CD8-positive, alpha-beta memory T cell (primary cell): ENCODE measurements at places on chromosomes 12 and 14.

DNA sequence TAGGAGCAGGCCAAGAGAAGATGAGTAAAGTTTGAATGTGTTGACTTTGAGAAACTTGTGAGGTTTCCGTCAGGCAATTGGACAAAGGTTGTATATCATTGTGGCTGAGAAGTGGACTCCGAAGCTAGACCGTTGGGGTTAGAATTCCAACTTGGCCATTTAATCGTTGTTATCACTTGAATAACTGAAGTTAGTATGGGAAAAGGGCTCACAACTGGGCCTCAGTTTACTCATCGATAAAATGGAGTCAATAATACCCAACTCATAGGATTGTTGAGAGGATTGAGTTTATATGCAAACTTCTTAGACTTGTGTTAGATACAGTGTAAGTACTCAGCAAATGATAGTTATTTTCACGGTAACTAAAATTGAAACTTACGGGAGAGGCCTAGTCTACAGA is 846 bp downstream of the SLIRP start:
- no peak for DNase-seq

- no peak for DNase-seq
Observed at GRCh38 chr14:77084985-77085384, 13.1 kb upstream of the CIPC start.

DNA sequence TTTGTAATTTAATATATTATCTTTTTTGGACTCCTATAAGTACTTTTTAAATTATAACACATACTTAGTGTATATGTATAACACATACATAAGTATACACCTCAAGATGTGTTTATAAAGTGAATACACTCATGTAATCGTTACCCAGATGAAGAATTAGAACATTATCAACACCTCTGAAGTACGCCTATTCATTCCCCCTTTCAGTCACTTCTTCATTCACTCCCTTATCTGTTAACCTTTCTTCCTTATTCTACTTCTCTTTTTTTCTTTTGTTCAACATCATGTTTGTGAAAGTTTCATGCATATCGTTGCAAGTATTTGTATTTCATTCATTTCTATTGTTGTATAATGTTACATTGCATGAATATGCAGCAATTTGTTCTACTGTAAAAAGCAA is 98.5 kb downstream of the ARID2 start:
- DNase-seq, result no peak

GRCh38 chr12:94329366-94329765 is 130.3 kb downstream of the CEP83 start:
- DNase-seq, result no peak

DNA sequence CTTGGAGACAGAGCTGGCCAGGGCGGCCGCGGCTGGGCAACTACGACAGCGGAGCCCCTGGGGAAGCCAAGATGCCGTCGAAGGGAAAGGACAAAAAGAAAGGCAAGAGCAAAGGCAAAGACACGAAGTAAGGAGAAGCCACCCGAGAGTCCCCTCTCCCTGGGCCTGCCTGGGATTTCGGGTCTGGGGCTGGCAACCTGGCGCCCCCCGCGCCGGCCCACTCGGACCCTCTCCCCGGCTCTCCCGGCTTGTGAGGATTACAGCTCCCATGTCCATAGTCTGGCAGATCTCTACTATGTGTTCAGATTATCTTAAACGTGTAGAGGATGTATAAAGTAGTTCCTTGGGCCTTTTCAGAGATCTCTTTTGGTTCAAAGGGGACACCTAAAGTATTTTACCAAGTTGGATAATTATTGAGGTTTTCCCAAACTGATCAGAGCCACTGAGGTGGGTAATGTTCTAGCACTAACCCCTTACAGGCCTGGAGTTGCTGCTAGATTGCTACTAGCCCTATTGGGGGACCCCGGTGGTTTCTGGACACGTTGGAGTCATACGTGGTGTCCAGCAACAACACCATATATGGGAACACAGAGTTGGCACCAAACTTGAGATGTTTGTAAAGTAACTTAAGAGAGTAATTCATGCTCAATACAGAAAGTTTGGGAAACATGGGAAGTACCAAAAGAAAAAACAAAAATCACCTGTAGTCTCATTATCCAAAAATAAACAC is 424 bp downstream of the BBOF1 start:
- DNase-seq, result no peak

GRCh38 chr12:113371808-113372207 is 13.4 kb downstream of the PLBD2 start:
- DNase-seq, result no peak

- no peak for DNase-seq
Observed at GRCh38 chr12:40583743-40584142, 108.5 kb upstream of the CNTN1 start.

DNA sequence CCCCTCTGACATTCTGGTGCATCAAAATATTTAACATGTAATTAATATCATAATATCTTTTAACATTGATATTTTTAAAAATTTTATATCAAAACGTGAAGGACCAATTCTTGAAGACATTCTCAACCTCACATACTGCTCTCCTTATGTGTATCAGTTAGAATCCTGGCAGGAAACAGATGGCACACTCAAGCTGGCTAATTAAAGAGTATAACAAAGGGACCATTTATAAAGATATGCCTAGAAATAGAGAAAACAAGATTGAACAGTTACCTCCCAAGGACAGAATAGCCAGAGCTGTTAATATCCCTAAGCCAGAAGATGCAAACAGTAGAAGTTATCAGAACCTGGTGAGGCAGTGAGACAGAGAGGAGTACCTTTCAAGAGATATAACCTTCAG is 368.7 kb downstream of the NELL2 start:
- DNase-seq, result no peak

GRCh38 chr14:30692669-30693068 is 70.5 kb downstream of the SCFD1 start:
- no peak for DNase-seq

DNA sequence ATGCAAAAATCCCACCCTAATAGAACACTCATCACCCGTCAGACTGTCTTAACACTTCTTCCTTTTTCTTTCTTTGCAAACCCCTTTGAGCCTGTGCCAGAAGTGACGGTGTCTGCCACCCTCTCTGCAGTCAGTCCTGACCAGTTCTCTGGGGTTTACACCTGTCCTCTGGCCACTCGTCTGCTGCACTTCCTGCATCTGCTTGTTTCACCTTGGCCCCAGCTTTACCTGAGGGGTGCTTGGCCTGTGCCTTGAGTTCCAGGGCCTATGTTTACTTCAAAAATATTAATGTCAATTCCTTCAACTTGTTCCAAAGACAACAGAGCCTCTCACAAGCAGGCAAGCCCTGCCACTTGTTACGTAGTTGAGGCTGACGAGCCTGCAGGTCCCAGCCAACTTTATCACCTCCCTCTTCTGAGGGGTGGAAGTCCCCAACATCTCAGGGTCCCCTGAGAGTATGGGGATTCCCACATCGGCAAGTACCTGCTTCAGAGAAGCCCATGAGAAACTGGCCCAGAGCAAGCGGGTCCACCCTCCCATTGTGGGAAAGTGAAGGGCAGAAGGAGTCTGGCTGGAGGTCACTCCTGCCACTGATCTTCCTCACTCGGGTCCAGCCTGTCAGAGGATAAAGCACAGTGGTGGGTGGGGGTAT is 205.4 kb downstream of the DAD1 start:
- no peak for DNase-seq

- no peak for DNase-seq
Observed at GRCh38 chr14:63682727-63683593, 41.3 kb upstream of the WDR89 start.

- no peak for DNase-seq
Observed at GRCh38 chr12:115423546-115423987, 739.6 kb upstream of the TBX3 start.

GRCh38 chr14:32703183-32703621 is 235.5 kb upstream of the NPAS3 start:
- no peak for DNase-seq

- DNase-seq, result no peak
Observed at GRCh38 chr12:65106948-65107347, 14.2 kb downstream of the WIF1 start.

- DNase-seq, result no peak
Observed at GRCh38 chr12:101441461-101442224, 33.5 kb upstream of the SPIC start.

DNA sequence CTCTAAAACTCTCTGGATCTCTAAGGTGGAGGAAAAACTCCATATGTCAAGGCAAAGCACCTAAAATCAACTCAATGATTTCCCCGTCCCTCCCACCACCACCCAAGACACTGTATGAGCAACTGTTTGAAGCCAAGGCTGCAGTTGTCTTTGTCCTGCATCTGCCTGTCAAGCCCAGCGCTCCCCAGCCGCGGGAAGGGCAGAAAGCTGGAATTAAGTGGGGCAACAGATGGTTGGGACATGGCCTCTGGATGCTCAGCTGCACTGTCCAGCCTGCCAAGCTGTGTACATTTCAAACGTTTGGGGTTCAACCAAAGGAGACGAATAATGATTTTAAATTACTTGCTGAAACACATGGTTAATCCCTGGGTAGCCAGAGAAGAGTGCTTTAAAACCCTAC is 42.2 kb upstream of the PTGR2 start:
- no peak for DNase-seq

DNA sequence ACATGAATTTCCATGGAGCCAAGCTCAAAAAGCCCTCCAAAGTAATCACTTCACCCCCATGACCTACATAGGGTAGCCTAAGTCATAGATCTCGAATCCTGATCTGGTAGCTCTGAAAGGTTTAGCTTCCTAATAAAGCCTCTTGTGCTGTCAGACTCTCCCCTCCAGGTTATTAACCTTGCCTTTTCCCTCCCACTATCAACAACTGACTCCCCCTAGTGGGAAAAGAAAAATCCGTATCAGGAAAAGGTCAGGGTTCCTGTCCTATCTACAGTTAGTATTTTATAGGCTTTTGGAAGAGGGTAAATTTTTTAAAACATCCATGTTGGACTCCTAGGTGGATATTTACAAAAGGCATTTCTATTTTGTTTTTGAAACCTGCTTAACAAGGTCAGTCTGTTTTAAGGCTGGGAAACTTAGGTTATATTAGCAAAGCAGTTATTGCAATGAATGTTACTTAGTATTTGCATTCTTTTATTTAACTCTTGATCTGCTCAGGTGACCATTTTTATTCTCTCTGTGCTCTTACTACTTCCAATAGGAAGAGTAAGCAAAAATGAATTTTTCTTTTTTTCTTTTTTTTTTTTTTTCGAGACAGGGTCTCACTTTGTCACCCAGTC is 8.0 kb downstream of the YY1 start:
- DNase-seq, result peak; percentile 46

DNA sequence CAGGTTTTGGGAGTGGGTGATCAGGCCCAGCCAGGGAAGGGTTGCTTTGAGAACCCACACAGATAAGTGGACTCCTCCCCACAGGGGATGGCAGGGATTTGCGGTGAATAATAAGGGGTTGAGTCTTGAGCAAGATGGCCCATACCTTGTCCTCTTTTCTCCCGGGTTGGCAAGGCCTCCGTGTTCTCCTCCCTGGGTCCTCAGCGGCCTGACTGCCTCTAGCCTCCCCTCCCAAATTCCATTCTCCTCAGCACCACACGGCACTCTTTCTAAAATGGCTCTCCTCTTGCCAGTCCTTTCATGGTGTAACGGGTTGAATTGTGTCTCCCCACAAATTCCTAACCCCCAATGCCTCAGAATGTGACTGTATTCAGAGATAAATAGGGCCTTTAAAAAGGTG is 70.0 kb downstream of the CHST11 start:
- DNase-seq, result no peak

- no peak for DNase-seq
Observed at GRCh38 chr12:122054842-122055520, 23.6 kb upstream of the MLXIP start.

DNA sequence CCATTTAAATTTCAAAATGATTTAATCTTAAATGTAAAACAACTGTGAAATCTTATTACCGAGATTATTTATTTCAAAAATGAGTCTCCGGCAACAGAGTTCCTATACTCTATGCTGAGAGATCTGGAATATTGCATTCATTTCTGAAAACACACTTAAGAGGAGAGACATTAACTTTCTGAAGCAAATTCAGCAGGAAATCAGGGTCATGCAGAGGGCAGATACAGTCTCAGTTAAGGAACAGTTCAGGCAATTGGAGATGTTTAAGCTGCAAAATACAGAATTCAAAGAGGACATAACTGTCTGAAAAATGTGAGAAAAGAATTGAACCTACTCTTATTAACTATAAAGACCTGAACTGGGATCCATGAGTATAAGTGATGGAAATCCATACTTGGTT is 320.7 kb downstream of the PAWR start:
- no peak for DNase-seq

- DNase-seq, result no peak
Observed at GRCh38 chr12:122318607-122319605, 52.6 kb upstream of the VPS33A start.

- no peak for DNase-seq
Observed at GRCh38 chr12:125272383-125272933, 207.2 kb downstream of the AACS start.
